ENCODE measurements at places on chromosomes 4 and X. TPM values are rescaled to one million over a fixed set of nuclear protein-coding genes. Genes with fewer than 3 reads are reported as not detected.

PASD1 gene
- not detected for total RNA-seq

TLR10 gene
- total RNA-seq = not detected

MUC7 gene
- total RNA-seq = not detected

GRCh38 chr4:182776376-182777105, 140.6 kb downstream of the DCTD start:
- DNase-seq = no peak
